ENCODE measurements at places on chromosomes 3 and 15.

GRCh38 chr3:70982700-70983140, 600.8 kb downstream of the FOXP1 start:
- peak; percentile 76 for DNase-seq

GRCh38 chr15:25186906-25187645, 232.3 kb downstream of the SNRPN start:
- no peak for DNase-seq

GRCh38 chr3:42498034-42498433, 4.4 kb upstream of the VIPR1 start:
- no peak for DNase-seq

- no peak for DNase-seq
Observed at GRCh38 chr3:71008350-71008935, 575.1 kb downstream of the FOXP1 start.

DNA sequence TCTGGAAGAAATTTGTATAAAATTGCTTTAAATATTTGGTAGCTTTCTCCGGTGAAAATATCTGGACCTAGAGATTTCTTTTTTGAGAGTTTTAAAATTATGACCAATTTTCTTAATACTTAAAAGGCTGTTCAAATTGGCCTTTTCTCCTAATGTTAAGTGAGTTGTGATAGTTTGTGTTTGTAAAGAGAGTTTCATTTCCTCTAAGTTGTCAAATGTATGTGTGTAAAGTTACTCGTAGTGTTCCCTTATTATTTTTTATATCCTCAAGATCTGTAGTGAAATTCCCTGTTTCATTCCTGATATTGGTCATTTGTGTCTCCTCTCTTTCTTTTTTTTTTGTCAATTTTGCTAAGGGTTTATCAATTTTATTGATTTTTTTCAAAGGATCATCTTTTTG, 92.6 kb upstream of the CTNNB1 start:
- DNase-seq = no peak

- DNase-seq = no peak
Observed at GRCh38 chr15:93920204-93920603, 311.2 kb upstream of the MCTP2 start.

- peak; percentile 21 for DNase-seq
Observed at GRCh38 chr3:49813497-49814174, at the start of gene UBA7. TSS of gene UBA7 (minus strand) at chr3:49813953. CDS start at chr3:49813787, 166 bp downstream.

- no peak for DNase-seq
Observed at GRCh38 chr3:185152410-185153170, at the start of gene C3orf70. TSS of gene C3orf70 (minus strand) at chr3:185153060. CDS start at chr3:185152823, 237 bp downstream.

GRCh38 chr15:42691308-42691707, 45.6 kb downstream of the CDAN1 start:
- DNase-seq = no peak

GRCh38 chr3:191235331-191236314, 36.6 kb downstream of the OSTN start:
- DNase-seq = no peak

- no peak for DNase-seq
Observed at GRCh38 chr3:196812853-196813252, 54.9 kb upstream of the SENP5 start.

GRCh38 chr3:186094271-186094670, 14.6 kb downstream of the ETV5 start:
- DNase-seq = no peak

DNA sequence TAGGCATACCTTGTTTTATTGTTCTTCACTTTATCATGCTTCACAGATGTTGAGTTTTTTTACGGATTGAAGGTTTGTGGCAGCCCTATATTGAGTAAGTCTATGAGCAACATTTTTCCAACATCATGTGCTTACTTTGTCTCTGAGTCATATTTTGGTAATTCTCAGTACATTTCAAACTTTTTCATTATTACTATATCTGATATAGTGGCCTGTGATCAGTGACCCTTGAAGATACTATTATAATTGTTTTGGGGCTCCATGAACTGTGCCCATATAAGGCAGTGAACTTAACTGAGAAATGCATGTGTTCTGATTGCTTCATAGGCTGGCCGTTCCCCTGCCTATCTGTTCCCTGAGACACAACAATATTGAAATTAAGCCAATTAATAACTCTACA, 42.8 kb upstream of the NSMCE3 start:
- peak; percentile 80 for DNase-seq

GRCh38 chr3:31274326-31275024, 258.2 kb upstream of the STT3B start:
- DNase-seq = no peak

DNA sequence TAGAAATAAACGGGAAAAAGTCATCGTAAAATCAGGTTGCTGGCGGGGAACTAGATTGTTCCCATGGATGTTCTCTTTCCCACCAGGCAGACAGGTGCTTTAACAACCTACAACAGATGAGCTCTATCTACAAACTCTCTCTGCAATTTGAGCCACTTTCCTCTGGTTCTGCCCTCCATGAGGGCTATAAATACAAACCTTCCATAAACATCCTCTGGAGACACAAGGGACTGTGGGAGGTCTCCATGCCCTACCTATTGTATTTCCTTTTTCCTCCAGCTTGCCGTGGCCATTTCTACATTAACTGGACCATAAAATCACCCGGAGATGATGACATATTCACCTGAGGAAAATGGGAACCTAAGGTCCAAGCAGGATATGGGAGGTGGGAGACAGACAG, 151.1 kb downstream of the GABRB3 start:
- DNase-seq = no peak

- no peak for DNase-seq
Observed at GRCh38 chr3:197068077-197068476, 38.5 kb upstream of the MELTF start.

- DNase-seq = peak; percentile 62
Observed at GRCh38 chr3:115834068-115834467, 210.8 kb downstream of the GAP43 start.

- no peak for DNase-seq
Observed at GRCh38 chr3:183182073-183182472, 19.5 kb upstream of the LAMP3 start.

GRCh38 chr15:91879158-91879557, 25.6 kb downstream of the SLCO3A1 start:
- DNase-seq = no peak

DNA sequence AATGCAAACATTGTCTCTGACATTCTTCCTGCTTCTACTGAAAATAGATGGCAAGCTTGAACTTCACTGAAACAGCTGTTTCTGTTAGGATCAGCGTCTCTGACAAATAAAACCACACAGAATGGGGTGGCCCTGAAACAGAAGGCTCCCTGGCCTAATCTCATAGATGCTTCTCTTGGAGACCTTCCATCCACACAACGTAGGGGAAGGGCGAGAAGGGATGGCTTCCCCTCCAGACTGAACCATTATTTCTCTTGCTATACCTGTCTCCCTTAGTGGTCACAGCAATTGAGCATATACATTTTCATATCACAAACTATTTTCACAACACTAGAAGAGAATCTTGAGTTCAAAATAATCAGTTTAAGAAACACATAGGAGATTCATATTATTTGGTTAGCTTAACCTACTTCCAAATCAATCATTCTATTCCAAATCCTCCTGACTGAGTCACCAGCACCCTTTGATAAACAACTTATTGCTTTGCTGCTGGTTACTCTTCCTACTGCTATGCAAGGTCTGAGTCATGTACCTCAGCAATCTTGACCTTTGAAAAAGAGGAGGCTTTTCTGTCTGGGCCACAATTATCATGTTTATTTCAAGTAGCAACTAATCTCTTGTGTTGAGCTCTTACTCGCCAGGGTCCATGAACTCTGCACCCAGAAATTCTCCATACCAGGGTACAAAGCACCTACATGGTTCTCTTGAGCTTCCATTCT, 45.5 kb downstream of the CBLB start:
- DNase-seq = peak; percentile 87

GRCh38 chr15:68734352-68734751, 86.3 kb downstream of the ANP32A start:
- no peak for DNase-seq

GRCh38 chr3:145088917-145089316, 1072.1 kb downstream of the PLOD2 start:
- DNase-seq = no peak

DNA sequence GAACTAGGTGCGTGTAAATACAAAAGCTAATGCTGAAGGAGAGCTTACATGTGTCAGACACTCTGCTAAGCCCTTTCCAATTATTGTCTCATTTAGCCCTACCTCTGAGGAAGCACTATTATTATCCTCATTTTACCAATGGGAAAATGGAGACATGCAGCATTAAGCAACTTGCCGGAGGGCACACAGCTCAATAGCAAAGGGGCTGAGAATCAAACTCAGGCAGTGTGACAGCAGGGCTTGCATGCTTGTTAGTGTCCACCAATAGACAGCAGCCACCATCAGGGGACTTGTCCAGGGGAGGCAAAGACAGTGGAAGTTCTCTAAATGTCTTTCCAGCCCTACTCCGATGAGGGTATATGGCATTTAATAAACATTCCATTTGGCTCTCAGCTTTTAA, 548.6 kb downstream of the MAGI1 start:
- DNase-seq = no peak

GRCh38 chr3:126961791-126962461, 21.0 kb upstream of the PLXNA1 start:
- DNase-seq = no peak

DNA sequence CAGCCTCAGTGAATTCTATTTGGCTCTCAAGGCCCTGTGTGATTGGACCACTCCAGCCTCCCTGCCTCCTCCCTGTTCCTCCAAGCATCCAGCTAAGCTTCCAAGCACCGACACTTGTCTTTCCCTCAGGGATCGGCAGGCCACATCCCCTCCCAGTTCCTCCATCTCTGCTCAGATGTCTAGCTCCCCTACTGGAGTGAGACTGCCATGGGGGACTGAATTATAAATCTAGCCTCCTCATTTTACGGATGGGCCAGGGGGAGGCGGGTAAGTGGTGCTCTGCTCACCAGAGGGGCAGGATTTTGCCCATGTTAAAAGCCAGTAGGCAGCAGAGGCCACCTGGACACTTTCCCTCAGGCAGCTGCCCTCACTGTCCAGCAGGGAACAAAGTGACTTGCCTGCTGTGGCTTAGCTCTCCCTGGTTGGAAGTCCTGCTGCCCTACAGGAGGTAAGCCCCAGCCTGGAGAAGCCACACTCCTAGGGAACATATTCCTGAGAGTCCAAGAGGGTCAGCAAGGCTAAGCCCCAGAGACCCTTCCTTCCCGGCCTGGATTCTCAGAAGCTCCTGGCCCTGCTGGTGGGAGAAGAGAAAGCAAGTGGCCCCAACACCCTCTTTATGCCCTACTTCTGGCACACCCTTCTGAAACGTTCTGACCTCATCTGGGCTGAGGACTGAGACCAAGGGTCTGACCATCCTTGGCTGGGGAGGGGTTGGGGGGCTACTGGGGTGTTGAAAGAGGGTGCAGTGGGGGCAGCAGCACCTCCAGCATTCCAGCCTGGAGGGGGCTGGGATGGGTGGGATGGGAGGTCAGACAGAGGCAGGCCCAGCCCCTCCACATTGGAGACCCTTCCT, 9.1 kb upstream of the HHATL start:
- DNase-seq = no peak

- peak; percentile 10 for DNase-seq
Observed at GRCh38 chr3:5479229-5479799, 291.8 kb downstream of the EDEM1 start.

DNA sequence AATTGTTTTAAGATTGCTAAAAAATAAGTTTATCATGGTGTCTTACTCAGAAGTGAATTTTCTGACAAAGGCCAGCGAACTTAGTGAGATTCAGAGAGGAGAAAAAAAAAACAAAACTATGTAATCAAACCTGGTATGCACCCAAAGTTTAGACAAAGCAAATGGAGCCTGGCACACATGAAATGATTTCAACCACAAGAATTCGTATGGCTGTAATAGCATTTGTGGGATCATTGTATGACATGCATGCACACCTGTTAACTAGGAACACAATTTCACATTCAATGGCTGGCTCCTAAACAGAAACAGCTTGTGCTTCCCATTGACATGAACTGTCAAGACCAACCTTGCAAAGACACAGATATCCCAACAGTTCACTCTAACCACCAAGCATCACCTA, 94.6 kb downstream of the ZIC4 start:
- no peak for DNase-seq

DNA sequence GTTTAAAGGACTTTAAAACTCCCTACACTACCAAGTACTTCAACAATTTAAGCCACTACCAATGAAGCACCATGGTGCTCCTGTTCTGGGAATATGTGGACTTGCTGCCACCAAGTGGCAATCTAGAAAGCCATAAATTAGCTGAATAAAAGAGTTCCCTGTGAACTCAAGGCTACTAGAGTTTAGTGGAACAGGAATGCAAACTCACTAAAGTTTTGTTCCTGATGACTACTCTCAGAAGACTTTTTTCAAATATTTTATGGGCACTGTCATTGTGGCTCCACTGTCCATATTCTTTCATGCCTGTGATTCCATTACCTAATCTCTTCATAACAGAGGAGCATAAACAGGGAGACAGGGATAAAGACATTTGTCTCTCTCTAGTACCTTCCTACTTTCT, 63.9 kb downstream of the TMCC1 start:
- DNase-seq = peak; percentile 87

- DNase-seq = peak; percentile 79
Observed at GRCh38 chr15:40047415-40048210, 8.6 kb upstream of the SRP14 start.

GRCh38 chr3:21894459-21895340, 143.7 kb upstream of the ZNF385D start:
- peak; percentile 39 for DNase-seq

GRCh38 chr3:60403866-60404265, 847.4 kb downstream of the FHIT start:
- DNase-seq = no peak

DNA sequence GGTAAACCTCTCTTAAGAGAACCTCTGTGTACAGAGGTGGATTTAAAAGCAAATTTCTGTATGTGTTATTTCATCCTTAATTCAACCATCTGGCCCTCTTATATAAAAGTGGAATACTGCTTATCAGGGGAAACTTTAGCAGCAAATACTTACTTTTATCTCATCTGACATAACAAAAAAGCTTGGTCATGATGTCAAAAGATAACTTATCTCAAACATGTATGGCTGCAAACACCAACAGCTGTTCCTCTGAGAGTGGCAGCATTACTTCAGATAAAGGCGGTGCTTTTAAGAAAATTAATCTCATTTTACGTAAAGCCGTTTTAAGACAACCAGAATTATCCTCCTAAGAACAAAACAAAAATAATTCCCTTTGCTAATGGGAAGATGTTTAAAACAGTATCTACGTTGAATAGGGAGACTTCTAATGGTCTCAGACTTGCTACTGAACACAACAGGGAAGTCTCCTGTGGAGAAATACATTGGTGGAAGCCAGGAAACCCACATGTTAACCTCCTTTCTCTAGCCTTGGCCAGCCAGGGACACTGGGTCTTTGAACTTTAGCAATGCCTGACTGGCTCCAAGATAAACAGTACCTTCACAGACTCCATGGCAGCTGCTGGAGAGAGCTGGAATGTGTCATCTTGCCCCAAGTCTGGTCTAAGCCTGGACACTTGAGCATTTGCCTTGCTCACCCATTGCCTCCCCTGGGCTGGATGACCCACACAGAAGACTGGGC, 18.1 kb downstream of the ARRDC4 start:
- DNase-seq = peak; percentile 8

GRCh38 chr3:153714588-153715290, 406.5 kb upstream of the ARHGEF26 start:
- DNase-seq = no peak

GRCh38 chr3:198032039-198032936, 72.3 kb downstream of the LMLN start:
- no peak for DNase-seq
